ENCODE measurements at places on chromosomes 4 and X.
A peak's percentile ranks its signal among the peaks of the same experiment; 100 is the strongest.

- no peak for DNase-seq
Measured at GRCh38 chr4:155693015-155693663, 26.5 kb downstream of the GUCY1A1 start.

DNA sequence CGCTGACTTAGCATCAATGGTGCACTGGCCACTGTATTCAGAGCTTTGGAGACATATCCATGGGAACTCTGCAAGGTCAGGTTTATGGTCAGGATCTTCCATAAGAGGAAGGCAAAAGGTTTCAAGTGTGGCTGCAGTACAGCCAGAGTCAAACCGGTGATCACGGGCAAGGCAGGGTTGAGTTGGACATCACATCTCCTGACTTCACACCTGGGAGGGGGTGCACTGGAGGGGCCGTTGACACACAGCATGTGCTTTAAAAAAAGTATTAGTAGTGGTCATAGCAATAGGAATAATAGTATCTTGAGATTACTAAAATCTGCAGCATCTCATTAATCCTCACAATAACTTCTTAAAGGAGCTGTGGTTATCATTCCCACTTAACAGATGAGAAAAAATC is 28.9 kb upstream of the MAN2B2 start:
- no peak for DNase-seq

DNA sequence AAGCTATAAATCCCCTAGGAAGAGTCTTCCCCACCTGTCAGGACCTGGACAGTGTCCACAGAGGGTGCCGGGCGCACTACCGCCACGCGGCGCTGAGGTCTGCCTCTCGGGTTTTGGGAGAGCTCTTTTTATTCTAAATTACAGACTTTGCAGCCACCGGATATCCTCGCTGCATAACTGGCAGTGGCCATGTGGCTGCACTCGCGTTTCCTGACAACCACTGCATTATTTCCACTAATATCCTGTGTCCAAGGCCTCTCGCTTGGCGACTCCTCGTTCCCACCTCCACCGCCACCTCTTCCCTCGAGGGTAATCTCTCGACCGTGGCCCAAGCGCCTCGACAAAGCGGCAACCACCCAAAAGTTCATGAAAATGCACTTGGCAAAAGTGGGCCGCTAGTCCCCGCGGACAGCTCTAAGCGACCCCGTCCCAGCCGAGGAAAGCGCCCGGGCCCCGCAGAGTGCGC is 512 bp upstream of the TMEM131L start:
- DNase-seq = peak; percentile 35

DNA sequence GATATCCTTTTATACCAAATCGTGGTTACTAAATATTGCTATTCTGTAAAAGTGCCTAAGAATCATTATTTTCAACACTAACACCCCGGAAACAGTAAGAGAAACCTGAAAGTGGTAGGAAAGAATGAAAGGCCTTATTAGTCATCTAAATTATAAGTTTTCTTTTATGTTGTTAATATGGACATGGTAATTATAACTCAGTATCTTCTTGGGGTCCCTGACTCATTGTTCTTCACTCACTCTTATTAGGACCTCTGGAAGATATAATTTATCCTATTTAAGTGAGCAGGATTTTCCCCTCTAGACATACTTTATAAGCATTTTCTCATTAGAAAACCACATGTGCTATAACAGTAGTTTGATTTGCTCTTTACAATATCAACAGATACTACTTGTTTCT is 51.0 kb downstream of the SMARCA5 start:
- DNase-seq = no peak

DNA sequence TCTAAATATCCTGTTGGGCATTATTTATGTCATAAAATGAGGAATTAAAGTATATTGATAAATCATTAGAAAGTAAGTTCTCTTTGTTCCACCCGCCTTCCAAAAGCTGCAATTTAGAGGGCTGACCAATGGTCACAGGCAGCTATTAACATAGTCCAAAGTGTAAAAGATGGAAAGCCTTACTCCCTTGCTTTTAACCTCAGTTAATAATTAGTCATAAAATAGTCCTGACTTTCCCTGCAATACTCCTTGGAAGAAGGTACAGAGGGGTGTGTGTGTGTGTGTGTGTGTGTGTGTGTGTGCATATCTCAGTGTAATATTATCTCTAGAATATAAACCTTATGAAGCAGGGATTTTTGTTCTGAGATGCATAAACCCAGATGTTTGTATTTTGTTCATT is 275.4 kb downstream of the FAT4 start:
- no peak for DNase-seq

DNA sequence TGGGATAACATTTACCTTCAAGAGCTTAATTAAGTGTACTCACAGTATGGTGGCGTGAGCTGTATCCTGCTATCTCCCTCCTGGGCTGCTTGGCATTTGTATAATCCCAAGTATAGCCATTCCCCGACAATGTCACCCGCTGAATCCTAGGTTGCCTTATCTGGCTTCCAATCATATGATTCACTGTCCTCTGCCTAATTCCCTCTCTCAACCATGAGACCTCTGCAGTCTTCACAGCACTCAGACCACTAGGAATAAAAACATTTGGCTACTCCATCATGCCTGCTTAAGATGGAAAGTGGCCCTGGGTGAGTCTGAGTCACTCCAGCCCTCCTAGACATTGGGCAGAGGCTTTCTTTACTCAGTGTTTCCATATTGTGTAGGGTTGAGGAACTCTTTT is 28.9 kb upstream of the WDFY3 start:
- no peak for DNase-seq

GRCh38 chr4:127080141-127080540 is 552.6 kb upstream of the INTU start:
- no peak for DNase-seq

GRCh38 chr4:77047037-77047436 is 28.8 kb downstream of the CCNI start:
- no peak for DNase-seq

GRCh38 chr4:20493761-20494353 is 206.4 kb upstream of the PACRGL start:
- DNase-seq = no peak
